GM12864 (cell line): ENCODE measurements at places on chromosomes 4 and X.

- no peak for DNase-seq
Measured at GRCh38 chrX:153797415-153798015, 3.0 kb downstream of the SSR4 start.

- no peak for DNase-seq
Measured at GRCh38 chr4:185171373-185172071, 28.5 kb downstream of the SLC25A4 start.

DNA sequence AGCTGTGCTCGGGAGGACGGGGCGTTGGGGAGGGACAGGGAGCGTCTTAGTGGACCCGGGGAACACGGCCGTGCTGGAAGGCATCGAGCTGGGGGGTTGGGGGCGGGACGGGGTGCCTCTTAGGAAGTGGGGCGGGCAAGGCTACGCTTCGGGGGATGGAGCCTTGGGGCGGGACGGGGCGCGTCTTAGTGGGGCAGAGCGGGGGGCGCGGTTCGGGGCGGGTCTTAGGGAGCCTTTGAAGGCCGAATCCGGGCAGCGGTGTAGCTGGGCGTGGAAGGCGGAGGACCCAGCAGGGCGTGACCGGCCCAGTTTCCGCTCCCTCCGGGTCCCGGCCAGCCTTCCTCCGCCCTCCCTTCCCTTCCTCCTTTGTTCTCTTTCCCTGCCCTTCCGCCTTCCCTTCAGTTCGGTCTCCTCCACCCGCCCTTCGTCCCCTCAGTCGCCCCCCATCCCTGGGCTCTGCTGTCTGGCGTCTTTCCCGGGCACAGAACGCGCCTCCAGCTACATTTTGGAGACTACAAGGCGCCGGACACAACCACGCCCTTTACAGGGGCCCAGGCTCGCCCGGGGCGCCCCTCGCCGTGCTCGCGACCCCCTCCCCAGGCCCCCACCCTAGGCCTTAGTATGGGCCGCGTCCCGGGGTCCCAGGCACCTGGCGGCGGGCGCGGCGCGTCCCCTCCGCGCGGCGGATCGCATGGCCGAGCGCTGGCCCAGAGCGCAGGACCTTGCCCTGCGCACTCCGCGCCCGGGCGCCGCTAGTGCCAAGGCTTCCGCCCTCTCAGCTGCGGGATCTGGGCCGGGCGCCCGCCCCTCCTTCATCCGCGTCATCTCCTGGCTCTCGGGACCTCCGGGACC lies at the start of gene ARSD:
Gene ARSD (minus strand): TSS at position 757 of the 852 bp plus-strand sequence. CDS start 64 bp downstream, at position 693.
- DNase-seq: peak; percentile 40

GRCh38 chrX:27998666-27999065 lies 17.4 kb upstream of the DCAF8L1 start:
- no peak for DNase-seq

DNA sequence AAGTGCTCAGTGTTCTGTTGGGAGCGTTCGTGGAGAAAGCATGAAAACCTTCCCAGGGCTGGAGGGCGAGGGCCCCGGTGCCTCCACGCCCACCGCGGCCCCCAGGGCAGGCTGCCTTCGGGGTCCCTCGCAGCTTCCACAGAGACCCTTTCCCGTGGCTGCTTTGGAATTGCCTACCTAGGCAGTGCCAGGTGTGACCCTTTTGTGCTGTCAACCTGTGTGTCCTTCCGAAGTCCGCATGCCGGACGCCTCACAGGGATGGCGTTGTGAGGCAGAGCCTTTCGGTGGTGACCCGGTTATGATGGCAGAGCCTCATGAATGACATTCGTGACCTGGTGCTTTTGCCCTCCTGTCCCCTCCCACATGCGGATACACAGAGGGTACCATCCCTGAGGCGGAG lies 17.4 kb downstream of the TMEM175 start:
- DNase-seq: no peak

- no peak for DNase-seq
Measured at GRCh38 chrX:19715711-19716638, 171.4 kb downstream of the SH3KBP1 start.

GRCh38 chr4:127631420-127631819 lies 1.3 kb upstream of the INTU start:
- no peak for DNase-seq

GRCh38 chr4:48780865-48781214 lies 761 bp upstream of the FRYL start:
- DNase-seq: no peak

DNA sequence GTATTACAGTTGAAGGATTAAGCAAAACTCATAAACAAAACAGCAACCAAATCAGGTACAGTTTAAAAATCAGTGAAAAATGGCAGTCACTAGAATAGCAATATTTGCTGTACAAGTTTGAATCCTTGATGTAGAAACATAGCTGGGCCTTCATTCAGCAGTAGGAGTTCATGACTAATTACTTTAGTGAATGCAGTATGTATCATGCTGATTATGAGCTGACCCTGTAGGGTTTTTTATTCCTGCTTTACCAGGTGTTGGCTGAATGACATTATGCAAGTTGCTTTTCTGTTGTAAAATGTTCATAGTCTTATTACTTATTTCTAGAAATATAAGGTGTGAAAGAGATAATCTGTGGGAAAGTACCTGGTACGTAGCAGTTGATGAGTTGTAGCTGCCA lies 179.6 kb downstream of the CCSER1 start:
- no peak for DNase-seq

GRCh38 chrX:137566746-137567679 lies 1.1 kb downstream of the ZIC3 start:
- DNase-seq: no peak

DNA sequence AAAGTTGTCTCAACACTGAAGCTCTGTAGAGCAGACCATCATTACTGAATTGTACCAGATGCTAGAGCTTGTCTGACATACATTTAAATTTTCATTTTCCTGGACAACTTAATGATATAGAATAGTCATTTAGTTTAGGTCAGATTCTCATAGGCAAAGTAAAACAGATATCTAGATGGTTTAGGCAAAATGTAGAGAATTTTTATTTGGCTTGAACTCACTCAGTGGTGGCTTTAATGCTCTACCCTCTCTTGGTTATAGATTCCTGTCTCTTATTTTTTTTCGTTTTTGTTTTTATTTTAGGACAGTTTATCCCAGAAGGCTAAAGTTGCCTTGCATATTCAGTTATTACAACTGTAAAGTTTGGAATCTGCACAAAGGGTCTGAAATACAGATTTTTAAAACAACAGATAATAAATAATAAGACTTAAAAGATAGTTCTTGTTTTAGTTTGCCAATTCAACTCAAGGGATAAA lies 4.0 kb upstream of the IRS4 start:
- no peak for DNase-seq

DNA sequence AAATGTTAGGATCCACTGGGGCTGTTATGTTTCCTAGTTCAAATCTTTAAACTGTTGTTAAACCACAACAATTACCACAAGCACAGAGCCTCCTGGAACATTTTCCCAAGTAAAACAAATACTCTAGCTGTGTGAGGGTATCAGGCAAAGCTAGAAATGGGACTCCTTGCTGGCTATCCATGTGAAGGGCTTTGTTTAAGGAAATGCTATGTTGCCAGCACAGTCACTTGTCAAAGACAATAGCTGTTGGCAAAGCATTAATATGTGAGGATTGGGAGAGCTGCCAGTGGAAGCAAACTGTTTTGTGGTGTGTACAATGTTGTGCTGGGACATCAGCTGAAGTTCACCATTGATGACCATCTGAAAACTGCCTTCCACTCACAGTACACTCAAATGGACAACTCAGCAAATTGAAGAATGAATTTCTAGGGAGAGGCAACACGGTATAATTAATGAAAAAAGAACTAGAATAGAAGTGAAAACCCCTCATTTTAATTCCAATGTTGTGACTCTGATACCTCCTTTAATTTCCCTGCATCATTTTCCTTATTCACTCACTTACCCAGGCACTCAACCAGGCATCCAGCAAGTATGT lies 100.8 kb downstream of the ANXA3 start:
- no peak for DNase-seq

- DNase-seq: no peak
Measured at GRCh38 chr4:85790582-85790981, 315.6 kb downstream of the ARHGAP24 start.

DNA sequence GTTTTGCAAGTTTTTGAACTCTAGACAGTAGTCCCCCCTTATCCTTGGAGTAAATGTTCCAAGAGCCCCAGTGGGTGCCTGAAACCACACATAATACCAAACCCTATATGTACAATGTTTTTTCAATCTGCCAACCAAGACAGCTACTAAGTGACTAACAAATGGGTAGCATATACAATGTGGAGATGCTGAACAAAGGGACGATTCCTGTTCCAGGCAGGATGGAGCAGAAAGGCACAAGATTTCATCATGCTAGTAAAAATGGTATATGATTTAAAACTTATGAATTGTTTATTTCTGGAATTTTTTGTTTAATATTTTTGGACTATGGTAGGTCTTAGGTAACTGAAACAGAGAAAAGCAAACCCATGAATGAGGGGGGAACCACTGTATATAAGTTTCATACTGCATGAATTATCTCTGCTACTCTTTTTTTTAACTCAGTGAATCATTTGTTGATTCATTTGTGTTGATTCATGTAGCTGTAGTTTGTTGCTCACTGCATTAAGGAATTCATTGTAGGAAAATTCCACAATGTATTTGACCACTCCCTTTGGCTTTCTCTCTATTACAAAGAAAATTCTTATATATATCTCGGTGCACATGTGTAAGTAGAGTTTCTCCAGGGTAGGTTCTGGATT lies 21.9 kb upstream of the ANXA3 start:
- no peak for DNase-seq

DNA sequence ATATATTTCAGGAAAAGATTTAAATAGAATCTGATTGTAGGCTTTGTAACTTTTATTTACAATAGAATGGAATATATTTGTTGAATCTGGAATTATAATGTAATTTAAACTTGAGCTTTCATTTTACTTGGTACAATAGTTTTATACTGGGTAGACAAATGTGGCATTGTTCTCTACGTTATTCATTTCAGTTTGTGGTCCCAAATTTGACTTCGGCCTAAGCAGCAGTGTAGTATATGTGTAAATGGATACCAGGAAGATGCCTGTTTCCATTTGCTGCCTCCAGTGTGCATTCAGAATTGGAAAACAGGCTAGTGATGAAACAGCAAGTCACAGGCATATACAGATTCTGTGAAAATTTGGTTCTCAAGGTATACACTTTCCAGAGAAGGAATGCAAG lies 77.8 kb downstream of the CLDN22 start:
- DNase-seq: no peak

DNA sequence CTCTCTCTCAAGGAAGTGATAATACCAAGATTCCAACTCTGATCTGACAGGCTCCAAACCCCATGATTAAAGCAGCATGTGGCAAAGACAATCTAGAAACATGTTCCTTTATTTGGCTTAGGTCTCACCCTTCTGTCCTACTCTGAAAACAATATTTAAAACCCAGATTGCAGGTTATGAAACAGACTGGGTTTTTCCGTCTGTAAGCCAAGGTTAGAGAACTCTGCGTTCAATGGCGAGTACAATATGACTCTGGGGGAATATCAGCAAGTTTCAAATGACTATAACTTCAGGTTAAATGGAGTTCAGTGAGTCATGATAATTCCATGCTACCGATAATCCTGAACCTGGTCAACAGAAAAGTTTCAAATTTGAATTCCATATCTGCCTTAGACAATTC lies 50.8 kb downstream of the ANAPC10 start:
- no peak for DNase-seq

GRCh38 chrX:13658602-13659001 lies 5.7 kb downstream of the TCEANC start:
- DNase-seq: peak; percentile 26

DNA sequence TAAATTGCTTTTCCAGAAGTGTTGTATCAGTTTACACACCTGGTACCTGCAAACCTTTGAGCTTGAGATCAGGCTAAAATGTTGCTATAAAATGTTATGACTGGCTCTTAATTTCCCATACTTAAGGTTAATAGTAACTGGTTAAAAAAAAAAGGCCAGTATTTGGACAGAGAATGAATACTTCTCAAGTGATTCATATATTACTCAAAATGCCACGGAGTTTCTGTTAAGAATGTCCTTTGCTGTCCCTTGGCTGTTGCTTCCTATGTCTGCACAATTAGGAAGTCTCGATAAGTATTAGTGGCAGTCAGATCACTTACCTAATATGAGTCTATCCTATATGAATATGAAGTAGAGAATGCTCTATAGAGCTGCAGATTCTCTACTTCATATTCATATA lies 232.2 kb upstream of the IGFBP7 start:
- DNase-seq: no peak

DNA sequence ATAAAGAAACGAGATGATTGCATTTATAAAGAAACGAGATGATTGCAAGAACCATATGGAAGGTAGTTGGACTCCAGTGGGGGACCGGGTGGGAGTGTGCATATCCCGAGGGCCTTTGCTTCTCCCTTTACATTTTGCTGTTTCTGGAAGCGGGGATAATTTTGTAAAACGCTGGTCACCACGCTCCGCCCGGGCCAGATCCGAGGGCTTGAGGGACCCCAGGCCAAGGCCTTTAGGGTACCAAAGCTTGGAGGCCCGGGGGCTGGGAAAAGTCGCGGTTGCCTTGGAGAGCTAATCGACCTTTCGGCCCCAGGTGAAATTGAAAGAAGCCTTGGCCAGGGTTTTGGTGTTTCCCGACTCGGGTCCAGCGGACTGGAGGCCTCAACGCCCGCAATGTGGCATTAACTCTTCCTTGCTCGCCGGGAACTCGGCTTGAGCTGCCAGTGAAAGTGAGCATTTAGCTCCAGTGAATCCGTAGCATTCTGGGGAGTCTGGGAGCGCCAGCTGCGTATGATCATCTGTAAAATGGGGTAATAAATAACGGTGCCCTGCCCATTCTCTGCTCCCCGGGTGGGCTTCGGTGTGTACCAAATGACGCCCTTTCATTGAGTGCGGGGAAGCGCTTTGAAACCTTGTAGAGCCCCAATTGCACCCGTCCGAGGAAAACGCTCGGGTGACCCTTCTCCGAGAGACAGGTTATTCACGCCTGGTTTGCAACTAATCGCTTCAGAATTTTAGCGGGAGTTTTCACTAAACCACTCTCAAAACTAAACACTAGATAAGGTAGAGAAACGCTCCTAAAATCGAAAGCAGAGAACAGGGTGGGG lies 4.5 kb downstream of the NKX3-2 start:
- DNase-seq: no peak

- no peak for DNase-seq
Measured at GRCh38 chr4:25970691-25971432, 56.8 kb downstream of the SMIM20 start.

DNA sequence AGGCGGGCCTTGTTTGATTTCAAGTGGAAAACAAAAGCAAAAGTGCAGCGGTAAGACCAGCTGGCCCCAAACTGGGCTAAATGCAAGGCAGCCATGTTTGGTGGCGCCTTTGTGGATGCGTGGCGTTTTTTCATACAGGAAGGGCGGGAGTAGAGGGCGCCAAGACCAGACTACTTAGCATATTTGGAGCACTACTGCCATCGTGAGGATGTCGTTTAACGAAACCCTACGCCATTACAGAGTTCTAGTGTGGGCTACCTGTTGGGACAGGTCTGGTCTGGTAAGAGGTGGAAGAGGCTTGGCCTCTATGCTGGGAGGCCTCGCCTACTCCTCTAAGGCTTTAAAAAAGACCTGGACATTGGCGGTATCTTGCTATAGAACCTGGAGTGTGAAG lies 230.7 kb upstream of the STK26 start:
- DNase-seq: no peak
